ENCODE measurements at places on chromosomes 11 and 22. TPM values are rescaled to one million over a fixed set of nuclear protein-coding genes. Genes with fewer than 3 reads are reported as not detected.

GRCh38 chr22:42297778-42298177 lies 27.3 kb upstream of the TCF20 start:
- DNase-seq, result no peak

GRCh38 chr11:92738276-92738675 lies 231.2 kb upstream of the MTNR1B start:
- no peak for DNase-seq

DNA sequence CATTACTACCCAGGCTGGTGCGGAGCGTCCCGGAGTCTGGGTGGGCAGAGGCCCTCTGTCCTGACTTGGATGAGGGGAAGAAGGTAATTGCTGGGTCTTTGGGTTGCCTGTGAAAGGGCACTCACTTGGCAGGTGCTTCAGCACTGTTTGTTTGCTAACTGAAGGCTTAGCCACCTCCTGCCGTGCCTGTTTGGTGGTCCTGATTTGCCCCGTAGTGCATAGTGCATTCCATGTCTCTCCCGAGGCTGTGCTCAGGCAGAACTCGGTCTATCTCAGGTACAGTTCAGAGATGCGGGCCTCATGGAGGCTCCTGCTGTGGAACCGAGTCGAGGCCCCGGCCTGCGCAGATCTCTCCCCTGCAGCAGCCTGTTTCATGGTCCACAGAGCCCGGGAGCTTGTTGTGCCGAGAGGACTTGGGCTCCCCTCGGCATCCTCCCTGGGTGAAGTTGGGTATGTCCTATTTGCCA lies 146.2 kb downstream of the TBC1D22A start:
- no peak for DNase-seq

DNA sequence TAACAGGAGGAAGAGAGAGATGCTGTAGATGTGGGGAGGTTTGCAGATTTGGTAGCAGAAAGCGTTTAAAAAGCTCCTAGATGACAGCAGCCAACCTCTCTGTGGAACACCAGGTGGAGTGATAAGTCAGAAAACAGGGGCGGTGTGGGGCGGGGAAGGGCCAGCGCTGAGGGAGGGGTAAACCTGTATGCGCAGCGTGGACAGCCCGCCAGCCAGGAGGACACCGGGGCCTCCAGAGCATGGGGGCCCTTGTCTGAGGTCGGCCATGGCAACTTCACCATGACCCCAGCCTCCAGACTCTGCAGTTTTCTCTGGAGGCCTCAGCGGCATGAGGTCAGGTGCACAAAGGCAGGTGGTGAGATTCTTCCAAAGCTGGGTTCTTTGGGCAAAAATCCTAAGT lies 423.7 kb downstream of the BRD1 start:
- no peak for DNase-seq

- DNase-seq, result no peak
These were observed 19.8 kb downstream of the NEFH start for GRCh38 chr22:29499852-29500251.

DNA sequence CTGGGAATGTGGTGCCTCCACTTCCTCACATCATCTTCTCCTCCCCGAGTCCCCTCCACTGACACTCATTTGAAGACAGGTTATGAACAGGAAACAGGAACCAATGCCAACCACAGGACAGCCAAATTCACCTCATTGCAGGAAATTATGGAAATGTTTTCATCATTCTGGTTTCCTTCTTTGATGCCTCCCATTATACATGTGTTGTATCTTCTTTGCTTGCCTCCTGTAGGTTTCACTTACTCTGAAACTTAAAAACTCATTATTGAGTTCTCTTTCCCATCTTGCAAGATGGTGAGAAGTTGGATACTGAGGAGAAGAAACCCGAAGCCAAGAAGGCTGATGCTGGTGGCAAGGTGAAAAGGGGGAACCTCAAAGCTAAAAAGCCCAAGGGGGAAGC lies 108.5 kb downstream of the PHF21B start:
- DNase-seq, result no peak

The PATE4 gene
- total RNA-seq, result not detected

The VSIG10L2 gene
- total RNA-seq, result 9.5 TPM

The PGA5 gene
- total RNA-seq, result not detected

- DNase-seq, result peak; percentile 85
These were observed 64.3 kb upstream of the PPARA start for GRCh38 chr22:46085828-46086576.

- no peak for DNase-seq
These were observed 373.9 kb upstream of the C11orf87 start for GRCh38 chr11:109048098-109048497.

- no peak for DNase-seq
These were observed 109.8 kb downstream of the CD44 start for GRCh38 chr11:35248558-35249323.

GRCh38 chr11:134223121-134223520 lies 646 bp downstream of the NCAPD3 start:
- DNase-seq, result no peak

- DNase-seq, result no peak
These were observed 301.3 kb downstream of the NTM start for GRCh38 chr11:131671734-131672133.

- no peak for DNase-seq
These were observed 22.9 kb upstream of the ROBO3 start for GRCh38 chr11:124842305-124842704.

The GAL3ST1 gene
- 0.26 TPM for total RNA-seq

GRCh38 chr22:48316257-48317250 lies 1511.1 kb downstream of the BRD1 start:
- DNase-seq, result peak; percentile 6

DNA sequence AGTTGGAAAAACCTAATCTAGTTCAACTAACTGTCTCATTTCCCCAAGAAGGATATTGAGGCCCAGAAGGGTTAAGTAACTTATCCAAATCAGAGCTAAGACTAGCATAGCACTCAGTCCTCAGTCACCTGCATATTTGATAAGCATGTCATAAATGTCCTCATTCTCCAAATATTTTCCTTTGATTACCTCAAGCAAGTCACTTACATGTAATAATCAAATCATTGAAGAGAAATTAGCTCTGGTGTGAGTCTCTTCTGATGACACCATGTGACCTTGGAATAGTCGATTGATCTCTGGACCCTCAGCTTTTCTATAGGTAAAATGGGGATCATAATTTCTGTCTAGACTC lies 48.8 kb upstream of the PICALM start:
- DNase-seq, result no peak

GRCh38 chr11:117888139-117888566 lies 11.7 kb upstream of the FXYD6 start:
- DNase-seq, result no peak

GRCh38 chr11:61854966-61855714 lies 27.0 kb downstream of the FADS2 start:
- DNase-seq, result no peak

The BTG4 gene
- not detected for total RNA-seq

DNA sequence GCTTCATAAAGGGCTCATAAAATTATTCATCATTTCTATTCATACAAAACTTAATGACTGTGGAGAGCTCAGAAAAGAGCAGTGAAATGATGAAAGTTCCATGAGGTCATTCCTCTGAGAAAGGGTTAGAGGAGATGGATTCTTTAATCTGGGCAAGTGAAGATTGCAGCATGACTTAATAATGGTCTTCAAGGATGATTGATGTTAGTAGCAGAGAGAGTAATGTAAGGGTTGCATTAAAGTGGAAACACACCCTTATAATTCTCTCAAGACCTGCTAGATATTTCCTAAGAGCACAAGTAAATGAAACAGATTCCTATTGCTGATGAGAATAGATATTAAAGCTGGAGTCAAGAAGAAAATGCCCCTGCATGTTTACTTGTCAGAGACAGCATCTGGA lies 711.6 kb upstream of the ANO5 start:
- DNase-seq, result no peak

The FJX1 gene
- total RNA-seq, result 2.1 TPM

DNA sequence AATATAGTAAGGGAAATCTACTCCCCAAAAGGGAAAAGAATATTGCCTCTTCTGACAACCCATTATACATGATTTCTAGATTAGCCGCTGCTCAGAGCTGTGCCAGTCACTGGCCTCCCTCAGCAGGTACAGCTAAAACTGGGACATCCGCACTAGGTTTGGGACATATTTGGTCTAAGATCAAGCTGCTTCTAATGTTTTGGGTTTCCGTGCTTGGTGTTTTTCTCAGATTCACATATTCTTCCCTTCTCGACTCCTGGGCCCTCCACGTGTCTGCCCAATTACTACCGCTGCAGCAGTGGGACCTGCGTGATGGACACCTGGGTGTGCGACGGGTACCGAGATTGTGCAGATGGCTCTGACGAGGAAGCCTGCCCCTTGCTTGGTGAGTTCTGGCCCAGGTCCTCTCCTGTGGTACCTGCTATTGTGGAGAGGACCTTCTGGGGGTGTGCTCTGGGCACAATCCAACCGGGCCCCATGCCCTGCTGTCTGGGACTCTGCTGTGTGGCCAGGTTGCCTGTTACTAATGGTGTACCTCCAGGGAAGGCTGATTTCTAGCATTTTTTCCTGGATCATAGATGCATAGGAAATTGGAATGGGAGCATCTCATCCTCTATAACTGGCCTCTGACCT lies 138.1 kb upstream of the SORL1-AS1 start:
- DNase-seq, result no peak

GRCh38 chr11:14054116-14055107 lies 91.9 kb downstream of the SPON1 start:
- peak; percentile 63 for DNase-seq

DNA sequence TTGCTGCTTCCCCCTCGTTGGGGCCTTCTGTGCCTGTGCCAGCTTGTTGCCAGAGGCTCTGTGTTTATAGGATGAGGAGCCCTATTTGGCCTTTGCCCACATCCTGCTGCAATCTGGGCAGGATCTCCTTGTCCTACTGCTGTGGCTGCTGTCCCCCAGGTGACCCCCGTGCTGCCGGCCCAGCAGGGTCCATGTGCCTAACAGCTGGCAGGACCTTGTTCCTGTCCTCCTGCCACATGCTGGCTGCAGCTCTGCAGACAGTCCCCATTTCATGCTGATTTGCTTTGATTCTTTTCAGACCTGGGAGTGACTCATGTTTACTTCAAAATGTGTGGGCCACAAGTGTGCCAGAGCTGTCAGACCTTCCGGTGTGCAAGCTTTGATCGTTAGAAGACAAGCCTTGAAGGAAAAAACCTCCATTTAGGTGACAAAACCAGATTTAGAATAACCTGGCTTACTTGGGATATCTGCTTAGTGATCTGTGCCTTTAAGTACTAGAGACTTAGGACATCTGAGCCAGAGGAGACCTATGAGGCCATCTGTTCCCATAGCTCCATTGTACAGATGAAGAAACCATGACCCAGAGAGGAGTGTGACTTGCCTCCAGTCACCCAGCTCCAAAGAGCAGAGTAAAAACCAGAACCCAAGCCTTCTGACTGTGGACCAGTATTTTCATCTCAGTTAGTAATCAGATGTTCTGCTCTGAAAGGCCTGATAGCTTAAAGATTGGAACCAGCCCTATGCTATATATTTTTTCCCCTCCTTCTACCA lies 11.1 kb downstream of the NAV2 start:
- peak; percentile 29 for DNase-seq

DNA sequence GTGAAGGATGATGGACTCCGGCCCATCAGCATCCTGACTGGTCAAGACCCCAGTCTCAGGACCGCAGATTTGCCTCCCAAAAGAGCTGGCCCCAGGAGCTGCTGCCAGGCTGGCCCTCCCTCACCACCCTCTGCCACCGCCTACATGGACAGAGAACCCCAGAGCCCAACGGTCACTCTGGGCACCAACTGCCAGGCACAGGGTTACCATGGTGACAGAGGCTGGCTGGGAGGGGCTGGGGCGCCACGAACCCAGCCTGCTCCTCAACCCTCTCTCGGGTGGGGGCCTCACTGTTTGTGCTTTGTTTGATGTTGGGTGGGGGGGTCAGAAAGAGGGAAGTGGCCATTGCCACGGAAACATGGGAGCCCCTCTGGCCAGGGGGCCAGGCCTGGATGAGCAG lies 55.8 kb downstream of the ELFN2 start:
- no peak for DNase-seq

- no peak for DNase-seq
These were observed 10.3 kb upstream of the BIK start for GRCh38 chr22:43100225-43100624.

DNA sequence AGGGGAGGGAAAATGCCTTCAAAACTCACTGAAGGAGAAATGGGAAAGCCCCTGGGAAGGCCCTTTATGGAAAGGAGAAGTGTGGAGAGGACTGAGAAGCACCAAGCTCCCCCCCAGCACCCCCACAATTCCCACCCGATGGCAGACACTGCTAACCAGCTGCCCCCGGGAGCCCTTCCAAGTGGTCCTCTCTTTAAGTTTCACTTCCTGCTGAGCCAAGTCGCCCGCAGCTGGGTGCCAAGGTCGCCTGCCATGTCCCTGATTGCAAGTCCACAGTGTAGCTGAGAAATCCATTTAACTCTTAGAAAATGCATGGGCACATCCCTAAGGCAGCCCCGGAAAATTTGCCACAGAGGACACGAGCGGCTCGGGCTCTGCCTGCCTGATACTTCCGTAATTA lies 68.2 kb downstream of the GALNT18 start:
- no peak for DNase-seq

The C22orf42 gene
- not detected for total RNA-seq

DNA sequence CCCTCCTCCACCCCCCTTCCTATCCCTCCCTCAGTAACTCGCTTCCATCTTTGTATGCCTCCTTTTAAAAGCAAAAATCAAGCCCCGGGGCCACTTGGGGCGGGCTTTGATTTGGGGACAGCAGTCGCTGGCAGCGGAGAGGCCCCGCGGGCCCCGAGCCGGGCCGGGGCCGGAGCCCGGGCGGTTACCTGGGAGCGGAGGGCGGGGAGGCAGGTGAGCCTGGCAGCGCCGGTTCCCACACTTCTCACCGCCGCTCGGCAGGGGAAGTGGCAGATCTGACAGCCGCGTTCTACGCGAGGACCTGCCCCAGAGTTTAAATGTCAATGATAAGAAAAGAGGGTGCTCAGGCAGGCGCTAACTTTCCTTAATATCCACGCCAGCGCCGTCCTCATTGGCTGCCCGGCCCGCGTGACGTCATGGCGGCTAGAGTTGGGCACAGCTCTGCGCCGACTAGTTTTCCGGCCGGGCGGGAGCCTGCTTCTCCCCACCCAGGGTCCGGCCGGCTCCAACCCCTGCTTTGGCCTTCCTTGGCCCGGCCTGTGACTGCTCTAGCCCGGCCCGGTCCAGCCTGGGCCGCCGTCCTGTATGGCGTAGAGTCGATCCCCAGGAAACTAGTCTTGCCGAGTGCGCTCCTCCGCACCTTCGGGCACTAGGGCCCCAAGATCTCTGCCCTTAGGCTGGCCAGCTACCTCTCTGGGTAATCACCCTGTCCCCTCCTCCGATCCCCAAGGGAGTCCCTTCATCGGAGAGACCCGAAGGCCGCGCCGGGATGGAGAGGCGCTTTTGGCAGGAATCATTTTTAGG lies 6.7 kb upstream of the PAX6 start:
- no peak for DNase-seq

DNA sequence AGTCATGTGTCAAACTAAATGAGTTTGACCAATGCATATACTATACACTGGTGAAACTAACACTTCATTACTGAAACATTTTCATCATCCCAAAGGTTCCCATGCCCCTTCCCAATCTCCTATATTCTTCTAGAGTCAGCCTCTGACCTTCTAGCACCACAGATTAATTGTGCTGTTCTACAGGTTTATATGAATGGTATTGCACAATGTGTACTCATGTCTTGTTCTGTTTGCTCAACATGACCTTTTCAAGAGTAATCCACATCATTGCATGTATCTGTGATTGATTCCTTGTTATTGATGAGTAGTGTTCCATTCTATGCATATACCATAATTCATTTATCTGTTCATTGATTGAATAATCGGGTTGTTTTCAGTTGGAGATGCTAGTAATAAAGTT lies 7.5 kb upstream of the OR8G1 start:
- no peak for DNase-seq
